ENCODE measurements at places on chromosomes 5 and 9.
A peak's percentile ranks its signal among the peaks of the same experiment; 100 is the strongest.

DNA sequence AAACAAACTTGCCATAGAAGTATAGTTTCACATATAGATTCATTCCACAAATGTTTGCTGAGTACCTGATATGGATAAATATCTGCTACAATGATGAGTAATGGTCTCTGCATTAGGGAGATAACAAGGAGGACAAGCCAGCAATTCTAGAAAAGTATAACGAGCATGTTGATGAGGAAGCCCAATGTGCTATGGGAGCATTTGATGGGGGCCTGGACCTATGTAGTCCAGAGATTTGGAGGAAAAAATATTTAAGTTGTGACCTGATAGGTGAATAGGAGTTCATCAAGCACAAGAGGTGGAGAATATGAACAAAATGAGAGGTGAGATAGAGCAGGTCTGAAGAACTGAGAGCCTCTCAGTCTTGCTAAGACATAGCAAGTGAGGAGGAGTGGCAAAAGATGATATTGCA, 14.4 kb upstream of the TMEM245 start:
- no peak for DNase-seq

GRCh38 chr5:88045931-88046461, 222.6 kb downstream of the TMEM161B start:
- no peak for DNase-seq

GRCh38 chr5:132099076-132099748, 25.6 kb downstream of the CSF2 start:
- DNase-seq, result peak; percentile 68

DNA sequence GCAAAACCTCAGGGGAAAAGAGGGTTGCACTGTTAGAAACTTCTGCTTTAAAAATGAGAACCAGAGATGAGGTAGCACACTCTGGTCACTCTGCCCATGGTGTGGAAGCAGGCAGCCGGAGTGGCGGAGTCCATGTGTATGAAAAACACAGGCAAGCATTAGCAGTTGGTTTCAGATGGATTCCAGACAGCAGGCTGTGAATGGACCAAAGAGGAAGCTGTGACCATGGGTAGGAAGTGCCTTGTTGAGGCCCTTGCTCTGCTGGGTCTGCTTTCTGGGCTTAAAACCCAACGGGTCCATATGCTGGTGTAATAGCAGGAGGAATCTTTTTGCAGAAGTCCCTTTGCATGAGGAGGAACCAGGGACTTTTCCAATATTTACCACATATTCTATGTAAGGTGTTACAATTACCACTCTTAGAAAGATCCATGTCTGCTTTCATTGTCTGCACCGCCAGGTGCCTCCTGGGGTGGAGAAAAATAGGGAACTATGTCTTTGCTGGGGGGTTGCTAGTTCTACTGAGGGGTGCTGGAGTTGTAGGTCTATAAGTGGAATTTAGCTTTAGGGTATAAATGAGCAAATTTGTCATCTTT, 77.0 kb downstream of the ANKRD55 start:
- no peak for DNase-seq

- no peak for DNase-seq
These were observed 50.0 kb upstream of the SH3GL2 start for GRCh38 chr9:17528859-17529258.

DNA sequence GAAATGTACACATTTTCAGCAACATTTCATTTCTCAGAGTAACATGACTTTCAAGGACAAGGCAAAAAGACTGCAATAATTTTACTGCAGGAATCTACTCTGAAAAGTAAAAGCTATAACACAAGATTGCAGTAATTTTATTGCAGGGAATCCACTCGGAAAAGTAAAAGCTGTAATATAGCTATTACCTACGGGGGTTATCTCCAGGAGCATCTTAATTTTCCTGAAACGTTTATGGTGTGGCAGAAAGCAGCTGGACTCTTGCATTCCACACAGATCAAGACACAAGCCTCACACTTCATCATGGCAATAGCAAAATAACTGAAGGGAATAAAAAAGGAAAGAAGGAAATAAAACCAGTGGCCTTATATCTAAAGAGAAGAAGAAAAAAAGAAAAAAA, 171.2 kb downstream of the TSSK1B start:
- DNase-seq, result no peak

GRCh38 chr9:113640418-113640817, 176.9 kb downstream of the RGS3 start:
- DNase-seq, result no peak

GRCh38 chr5:173352366-173353349, 24.4 kb upstream of the STC2 start:
- DNase-seq, result no peak

GRCh38 chr5:156513123-156513815, 186.3 kb downstream of the SGCD start:
- DNase-seq, result no peak

- DNase-seq, result no peak
These were observed 4.5 kb upstream of the OTP start for GRCh38 chr5:77642738-77643653.
